Activated CD4-positive, alpha-beta T cell treated with anti-CD3 and anti-CD28 coated beads, Interleukin-2, amount 10 ng/mL, durations not matched to agents 24 days and 14 days (primary cell): ENCODE measurements at places on chromosomes 12 and 14.

GRCh38 chr12:108814462-108815211, 42.7 kb downstream of the SSH1 start:
- DNase-seq, result no peak

- no peak for DNase-seq
Measured at GRCh38 chr14:91837076-91837475, 30.3 kb downstream of the TC2N start.

DNA sequence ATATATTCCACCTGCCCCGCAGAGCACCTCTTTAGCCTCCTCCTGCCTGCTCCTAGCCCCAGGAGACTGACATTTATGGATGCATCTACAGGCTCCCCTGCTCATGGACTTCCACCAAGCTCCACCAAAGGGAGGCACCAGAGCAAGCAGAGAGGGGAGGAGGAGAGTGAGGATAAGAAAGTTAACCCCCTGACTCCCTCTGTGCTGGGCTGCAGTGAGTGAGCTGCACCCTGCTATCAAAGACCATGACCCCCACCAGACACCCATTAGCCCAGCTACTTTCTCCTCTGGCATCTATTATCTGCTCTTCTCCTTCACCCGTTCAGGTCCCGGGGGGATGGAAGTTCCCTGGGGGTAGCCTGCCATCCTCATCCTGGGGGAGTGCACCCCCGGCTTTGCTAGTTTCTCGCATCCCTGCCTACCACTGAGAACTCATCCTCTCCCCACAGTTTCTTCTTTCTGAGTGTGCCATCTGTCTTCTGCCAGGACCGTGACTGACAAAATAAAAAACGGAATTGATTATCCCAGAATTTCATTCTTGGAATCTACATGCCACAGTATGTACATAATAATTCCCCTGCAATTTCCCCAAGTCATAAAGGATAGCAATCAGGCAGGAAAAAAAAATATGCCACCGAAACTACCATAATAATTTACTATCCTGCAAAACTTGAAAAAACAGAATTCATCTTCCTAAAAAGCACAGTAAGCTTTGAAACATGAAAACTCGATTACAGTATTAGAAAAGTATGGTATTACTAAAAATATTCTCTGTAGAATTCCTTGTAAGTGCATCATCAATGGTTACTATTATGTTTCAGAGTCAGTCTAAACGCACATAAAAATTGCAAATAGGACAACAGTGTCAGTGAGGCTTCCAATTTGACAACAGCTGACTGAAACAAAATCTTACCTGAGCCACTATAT, 45.2 kb downstream of the FOXN3 start:
- DNase-seq, result no peak

- no peak for DNase-seq
Measured at GRCh38 chr12:67088401-67089118, 180.6 kb upstream of the CAND1 start.

- DNase-seq, result no peak
Measured at GRCh38 chr12:70165450-70165849, 77.8 kb upstream of the CNOT2 start.

GRCh38 chr12:59282999-59283398, 312.8 kb upstream of the SLC16A7 start:
- DNase-seq, result no peak

DNA sequence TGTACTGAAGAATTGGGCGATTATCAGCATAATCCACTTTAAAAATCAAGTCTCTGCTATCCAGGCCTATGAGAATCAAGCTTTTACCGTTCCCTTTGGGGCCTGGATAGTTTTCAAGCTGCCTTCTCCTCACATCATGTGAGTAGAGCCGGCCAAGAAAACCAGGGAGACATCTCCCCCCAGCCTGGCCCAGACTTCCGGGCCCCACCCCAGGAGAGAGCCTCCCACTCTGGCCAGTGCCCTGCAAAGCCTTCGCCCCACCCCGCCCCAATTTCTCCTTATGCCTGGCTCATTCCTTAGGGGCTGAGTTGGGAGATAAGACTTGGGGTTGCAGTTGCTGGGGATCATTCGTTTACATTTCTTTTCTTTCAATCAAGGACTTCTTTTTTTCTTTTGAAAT, 1.4 kb upstream of the TMEM132C start:
- no peak for DNase-seq

DNA sequence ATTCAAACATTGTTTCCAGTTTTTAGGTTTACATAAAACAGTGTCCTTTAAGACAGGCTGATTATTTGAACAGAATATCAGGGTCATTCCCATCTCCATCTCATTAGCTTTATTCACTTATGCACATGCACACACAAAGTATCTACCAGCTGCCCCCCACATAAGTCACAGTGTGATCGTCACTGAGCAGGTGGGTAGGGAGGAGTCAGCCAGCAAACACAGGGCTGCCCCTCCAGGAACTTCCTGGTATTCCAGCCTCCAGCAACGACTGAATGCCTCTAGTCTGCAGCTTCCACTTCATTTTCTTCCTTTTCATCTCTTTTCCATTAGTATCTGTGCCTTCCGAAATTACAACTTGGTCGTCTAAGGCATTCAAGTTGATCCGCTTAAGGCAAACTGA, 48.8 kb upstream of the FOXN3 start:
- no peak for DNase-seq

GRCh38 chr14:87955501-87955900, 37.5 kb downstream of the GALC start:
- no peak for DNase-seq

DNA sequence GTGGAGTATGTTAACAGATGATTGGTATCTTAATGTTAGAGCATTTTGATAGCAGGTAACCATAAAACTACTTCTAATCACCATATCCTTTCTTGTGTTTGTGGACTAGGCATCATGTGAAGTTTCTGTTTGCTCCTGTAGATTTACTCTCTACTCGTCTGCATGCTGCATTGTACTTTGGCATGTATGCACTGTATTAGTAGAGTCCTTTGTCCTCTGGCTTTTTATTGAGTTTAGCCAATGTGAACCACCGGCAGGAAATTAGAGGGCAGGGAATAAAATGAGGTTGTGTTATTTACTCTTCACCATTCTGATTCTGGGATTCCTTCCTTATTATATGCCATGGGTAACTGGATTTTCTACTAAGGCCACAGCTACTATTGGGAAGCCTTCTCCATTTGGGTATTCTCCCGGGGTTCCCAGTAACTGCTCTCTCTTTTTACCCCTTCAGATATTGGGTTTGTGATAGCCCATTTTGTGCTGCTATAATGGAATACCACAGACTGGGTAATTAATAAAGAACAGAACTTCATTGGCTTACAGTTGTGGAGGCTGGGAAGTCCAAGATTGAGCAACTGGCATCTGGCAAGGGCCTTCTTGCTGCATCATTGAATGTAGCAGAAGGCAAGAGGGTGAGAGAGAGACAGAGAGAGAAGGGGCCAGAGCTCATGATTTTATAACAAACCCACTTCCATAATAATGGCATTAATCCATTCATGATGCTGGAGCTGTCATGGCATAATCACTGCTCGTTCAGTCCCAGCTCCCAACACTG, 22.4 kb downstream of the FAM177A1 start:
- DNase-seq, result no peak

DNA sequence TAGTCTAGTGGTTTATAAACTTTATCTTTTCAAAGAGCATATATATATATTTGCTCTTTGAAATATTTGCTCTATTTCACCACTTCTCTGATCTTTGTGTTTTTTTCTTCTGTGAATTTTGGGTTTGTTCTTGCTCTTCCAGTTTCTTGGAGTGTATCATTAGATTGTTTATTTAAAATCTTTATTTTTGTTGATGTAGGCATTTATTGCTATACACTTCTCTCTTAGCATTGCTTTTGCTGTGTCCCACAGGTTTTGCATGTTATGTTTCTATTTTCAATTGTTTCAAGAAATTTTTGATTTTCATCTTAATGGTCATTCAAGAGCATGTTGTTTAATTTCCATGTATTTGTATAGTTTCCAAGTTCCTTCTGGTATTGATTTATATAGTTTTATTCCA, 69.1 kb downstream of the BRMS1L start:
- no peak for DNase-seq

DNA sequence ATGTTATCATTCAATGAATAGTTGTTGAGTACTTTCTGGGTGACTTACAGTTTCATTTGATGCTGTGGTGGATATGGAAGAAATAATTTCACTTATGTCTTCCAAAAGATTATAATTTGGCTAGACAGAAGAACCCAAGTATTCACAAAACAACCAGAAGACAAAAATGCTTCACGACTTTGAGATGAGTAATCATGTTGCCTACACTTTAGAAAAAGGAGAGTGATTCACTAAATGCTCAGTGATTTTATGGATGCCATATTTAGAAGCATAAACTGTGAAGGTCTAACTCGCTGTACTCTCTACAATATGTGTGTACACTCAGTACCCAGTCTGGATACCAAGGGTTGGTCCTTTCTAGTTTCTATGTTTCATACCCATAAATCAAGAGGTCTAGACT, 101.3 kb upstream of the E2F7 start:
- no peak for DNase-seq

- DNase-seq, result no peak
Measured at GRCh38 chr12:41013881-41014642, 174.1 kb upstream of the PDZRN4 start.

GRCh38 chr14:69910871-69911270, 31.7 kb downstream of the SMOC1 start:
- no peak for DNase-seq
